Stimulated activated CD4-positive, alpha-beta T cell treated with anti-CD3 and anti-CD28 coated beads, TNF-alpha, amount 100 ng/mL, for 48 hours (primary cell): ENCODE measurements at places on chromosomes 6 and 20.

DNA sequence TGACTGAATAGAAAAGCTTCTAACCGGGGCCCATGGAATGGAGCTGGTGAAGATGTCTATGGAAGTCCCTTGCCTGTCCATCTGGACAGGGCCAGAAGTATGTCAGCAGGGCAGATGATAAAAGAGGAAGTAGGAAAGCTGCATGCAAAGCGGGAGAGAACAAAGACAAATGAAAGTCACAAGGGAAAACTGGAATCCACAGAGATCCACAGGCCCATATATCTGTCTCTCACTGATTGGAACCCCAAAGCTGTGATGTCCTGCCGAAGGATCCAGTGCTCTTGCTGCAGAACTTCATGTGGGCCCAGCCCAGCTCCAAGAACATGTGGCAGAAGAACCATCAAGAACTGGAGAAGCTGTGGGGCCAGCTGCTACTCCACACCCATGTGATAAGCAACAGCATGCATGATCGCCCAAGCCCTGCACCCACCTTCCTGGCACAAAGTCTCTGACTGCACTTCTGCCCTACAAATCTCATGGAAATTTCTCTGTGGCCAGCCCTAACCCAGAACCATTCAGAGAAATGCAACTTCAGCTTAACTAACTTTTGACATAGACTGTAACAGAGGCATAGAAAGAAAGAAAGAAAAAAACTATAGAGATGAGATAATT, 716.0 kb downstream of the KIF16B start:
- no peak for DNase-seq

GRCh38 chr6:52176550-52176949, 9.6 kb upstream of the IL17A start:
- no peak for DNase-seq

DNA sequence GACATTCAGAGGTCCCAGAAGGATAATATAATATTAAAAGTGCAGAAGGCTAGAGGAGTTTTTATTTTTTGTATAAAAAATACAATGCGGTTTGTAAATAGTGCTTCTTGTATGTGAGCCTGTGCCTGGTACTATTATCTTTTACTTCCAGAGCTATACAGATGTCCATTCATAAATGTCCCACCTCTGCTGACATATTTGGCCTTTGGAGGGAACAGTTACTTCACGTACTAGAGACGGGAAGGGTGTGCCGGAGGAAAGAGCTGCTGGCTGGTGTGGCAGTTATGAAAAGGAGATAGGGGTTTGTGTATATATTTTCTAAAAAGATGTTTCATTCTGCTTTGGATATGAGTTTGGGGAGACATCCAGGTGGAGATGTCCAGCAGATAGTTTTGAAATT, 8.8 kb downstream of the CD109 start:
- DNase-seq: no peak

DNA sequence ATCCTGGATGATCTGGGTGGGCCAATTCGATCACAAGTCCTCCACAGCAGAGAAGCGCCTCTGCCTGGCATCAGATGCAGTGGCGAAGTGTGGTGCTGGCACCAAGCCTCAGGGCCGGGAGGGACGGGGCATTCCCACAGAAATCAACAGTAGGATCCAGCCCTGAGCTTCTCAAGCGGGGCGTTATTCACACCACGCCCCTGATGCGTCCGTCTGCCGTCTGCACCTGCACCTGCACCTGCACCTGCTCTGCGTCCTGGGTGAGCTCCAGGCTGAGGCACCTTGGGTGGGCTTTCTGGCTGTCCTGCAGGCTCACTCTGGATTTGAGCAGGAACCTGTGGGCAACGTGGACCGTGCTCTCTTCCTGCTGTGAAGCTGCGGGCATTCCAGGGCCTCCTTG, 13.8 kb upstream of the NTSR1 start:
- no peak for DNase-seq

GRCh38 chr6:144264270-144265060, 20.7 kb upstream of the UTRN start:
- no peak for DNase-seq

- DNase-seq: no peak
Observed at GRCh38 chr6:169173532-169174268, 79.9 kb downstream of the THBS2 start.

- peak; percentile 24 for DNase-seq
Observed at GRCh38 chr6:169654598-169655391, 47.0 kb downstream of the WDR27 start.

GRCh38 chr6:14037402-14038277, 79.9 kb upstream of the CD83 start:
- no peak for DNase-seq

GRCh38 chr20:44027343-44028002, 112.8 kb downstream of the TOX2 start:
- DNase-seq: no peak

DNA sequence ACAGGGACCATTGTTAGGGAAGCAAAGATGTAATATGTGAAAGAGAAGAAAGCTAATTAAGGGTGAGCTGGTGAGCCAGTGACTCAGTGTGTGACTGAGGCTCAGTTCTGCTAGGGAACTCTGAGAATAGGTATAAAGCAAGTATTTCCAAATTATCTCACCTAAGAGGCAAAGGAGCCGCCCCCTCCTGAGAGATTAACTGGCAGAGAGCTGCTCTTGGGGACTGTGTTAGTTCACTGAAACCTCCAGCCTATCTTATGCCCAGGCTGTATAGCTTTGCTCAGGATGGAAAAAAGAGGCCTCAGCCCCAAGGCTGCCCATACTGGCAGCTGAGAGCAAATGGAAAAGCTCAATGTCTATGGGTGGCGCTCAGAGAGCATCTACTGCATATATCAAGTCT, 152.0 kb downstream of the PAK5 start:
- no peak for DNase-seq

GRCh38 chr6:63352069-63352543, 32.3 kb upstream of the LGSN start:
- DNase-seq: no peak

GRCh38 chr6:86715676-86716075, 221.7 kb upstream of the HTR1E start:
- DNase-seq: no peak

DNA sequence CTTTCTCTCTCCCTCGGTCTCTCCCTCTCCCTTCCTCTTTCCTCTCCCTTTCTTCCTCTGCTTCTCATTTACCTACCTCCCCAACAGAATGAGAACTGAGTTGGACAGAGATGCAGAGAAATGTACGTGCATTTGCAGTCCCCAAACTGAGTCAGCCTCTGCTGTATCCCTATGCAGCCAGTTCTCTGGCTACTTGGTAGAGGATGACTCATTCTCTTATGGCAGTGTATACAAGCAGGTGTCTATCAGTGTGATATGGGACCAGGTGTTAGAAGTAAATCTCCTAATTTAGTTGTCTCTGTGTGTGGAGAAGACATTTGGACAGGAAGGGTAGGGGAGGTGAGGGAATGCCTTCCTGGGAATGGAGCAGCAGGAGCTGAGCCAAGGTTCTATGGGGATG, 470.8 kb downstream of the CD109 start:
- DNase-seq: no peak

- DNase-seq: no peak
Observed at GRCh38 chr6:53179961-53180651, 31.5 kb upstream of the GCM1 start.

DNA sequence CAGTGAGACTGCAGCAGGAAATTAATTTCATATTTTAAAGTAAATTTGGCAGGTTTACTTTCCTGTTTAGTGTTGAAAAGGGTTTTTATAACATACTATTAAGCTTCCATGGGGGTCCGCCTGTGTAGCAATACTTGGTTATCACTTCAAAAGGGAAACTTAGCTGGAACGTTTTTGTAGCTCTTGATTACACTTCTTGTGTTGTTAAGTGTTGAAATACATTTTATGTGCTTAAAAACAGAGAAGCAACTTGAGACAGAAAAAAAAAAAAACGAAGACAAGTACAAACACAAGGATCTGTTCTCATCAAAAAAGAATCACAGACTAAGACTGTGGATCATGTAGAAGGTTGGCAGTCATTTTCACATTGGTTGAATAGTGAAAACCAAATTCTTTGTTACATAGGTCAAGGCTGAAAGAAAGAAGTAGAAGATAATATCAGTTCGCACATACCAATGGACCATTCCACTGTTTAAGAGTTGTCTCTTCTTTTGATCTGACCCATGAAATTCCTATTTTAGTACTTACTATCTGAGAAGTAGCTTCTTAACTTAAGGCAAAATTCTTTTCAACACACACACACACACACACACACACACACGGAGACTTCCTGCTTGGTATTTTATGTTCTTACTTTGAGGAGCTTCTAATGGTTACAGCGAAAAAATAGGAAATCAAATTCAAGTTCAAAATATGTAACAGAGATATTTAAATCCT, 113.9 kb upstream of the SLC35B3 start:
- DNase-seq: no peak

- DNase-seq: no peak
Observed at GRCh38 chr20:55881204-55881603, 124.1 kb downstream of the CBLN4 start.

DNA sequence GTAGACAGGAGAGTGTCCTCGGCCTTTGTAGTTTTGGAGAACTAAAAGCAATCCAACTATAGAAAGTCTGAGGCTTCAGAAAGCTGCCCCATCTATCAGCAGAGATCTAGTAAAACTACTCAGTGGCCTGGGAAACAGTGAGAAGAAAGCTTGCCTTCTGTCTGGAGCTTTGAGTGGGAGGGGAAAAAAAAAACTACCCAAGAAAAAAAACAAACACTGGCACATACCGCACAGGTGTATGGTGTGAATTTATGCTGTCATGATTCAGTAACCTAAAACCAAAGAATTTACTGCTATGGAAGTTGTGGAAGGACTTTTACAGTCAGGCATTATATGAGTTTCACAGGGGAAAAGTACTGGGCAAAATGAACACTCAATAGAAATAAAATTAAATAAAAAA, 280.5 kb downstream of the ADGRB3 start:
- DNase-seq: no peak

DNA sequence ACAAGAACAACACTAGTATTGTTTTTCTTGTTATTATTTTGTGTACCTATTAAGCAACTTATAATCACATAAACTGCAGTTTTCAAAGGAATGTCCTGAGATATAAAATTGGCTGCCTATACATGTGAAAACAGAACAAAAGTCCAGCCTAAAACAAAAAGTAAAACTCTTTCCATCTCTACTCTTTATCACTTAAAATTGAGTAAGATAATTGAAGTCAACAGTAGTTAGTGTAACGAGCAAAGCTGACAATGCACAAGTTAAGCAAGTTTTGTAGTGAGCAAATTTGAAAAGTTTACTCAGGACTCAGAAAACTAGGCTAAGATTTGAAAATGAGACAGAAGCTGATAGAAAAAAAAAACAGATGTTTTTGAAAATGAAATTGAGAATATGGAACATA, 941.4 kb upstream of the MAN1A1 start:
- no peak for DNase-seq

GRCh38 chr20:12264711-12265110, 347.0 kb downstream of the BTBD3 start:
- no peak for DNase-seq

GRCh38 chr6:159887761-159888160, 3.0 kb upstream of the MAS1 start:
- no peak for DNase-seq

DNA sequence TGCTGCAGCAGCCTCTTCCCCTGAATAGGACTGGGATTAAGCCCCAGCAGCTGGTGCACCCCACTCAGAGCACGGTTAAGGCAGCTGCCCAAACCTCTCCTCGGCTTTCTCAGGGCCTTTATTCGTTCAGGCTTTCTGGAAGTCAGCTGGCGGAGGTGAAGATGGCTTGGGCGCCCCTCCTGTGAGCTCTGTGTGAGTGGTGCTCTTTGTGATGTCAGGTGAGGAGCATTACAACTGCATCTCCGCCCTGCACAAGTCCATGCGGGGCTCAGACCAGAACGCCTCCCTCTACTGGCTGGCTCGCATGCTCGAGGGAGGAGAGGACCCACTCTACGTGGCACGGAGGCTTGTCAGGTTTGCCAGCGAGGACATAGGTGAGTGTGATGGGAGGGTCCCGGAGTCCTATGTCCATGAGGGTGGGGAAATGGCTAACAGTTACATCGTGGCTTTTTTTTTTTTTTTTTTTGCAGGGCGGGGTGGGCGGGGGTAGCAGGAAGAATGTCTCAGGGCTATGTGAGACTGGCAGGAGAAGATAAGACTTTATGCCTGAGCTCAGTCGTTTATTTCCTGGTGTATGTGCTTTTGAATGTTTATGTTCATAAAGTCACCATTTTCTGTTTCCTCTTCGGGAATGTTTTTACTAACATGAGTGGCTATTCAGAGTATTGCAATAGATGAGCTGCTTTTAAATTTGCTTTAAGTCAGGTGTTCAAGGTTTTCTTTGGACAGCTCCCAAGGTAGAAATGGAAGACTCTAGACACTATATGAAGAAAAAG, 18.2 kb downstream of the WRNIP1 start:
- DNase-seq: no peak
